Foreskin melanocyte (primary cell): ENCODE measurements at places on chromosomes 6 and 20.

DNA sequence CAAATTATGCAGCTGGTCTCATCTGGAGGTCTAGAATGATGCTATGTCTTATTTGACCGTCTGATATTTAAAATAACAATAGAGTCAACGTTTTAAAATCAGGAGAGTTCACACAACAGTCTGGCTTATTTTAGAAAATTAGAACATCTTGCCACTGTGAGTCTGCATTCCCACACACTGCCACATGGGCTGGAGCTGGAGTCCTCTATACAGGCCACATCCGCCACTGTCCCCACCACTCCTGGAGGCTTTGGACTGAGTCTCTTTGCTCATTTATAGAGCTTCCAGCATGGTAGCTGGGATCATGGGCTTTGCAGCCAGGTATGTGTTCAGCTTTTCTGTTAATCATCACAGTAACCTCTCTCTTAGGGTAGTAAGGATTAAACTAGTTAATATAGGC is 68.8 kb upstream of the ZNFX1 start:
- no peak for DNase-seq

DNA sequence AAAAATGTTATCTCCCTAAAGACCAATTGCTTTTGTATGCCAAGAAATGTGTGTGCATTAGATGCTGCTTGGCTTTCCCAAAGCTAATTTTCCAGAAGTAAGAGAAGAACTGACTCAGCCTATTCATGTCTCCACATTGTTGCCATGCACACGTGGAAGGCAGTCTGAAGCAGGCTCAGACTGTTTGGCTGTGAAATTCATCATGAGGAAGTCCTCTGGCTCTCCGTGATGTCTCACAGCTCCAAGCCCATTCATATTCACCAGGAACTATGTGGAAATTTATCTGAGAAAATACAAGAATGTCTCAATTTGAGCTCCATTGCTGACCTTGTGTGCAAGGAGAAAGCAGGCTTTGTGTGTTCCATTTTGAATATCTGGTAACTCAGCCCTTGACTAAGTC is 1022.2 kb upstream of the GJE1 start:
- DNase-seq = peak; percentile 52

- no peak for DNase-seq
Measured at GRCh38 chr6:454148-454991, 62.8 kb downstream of the IRF4 start.

DNA sequence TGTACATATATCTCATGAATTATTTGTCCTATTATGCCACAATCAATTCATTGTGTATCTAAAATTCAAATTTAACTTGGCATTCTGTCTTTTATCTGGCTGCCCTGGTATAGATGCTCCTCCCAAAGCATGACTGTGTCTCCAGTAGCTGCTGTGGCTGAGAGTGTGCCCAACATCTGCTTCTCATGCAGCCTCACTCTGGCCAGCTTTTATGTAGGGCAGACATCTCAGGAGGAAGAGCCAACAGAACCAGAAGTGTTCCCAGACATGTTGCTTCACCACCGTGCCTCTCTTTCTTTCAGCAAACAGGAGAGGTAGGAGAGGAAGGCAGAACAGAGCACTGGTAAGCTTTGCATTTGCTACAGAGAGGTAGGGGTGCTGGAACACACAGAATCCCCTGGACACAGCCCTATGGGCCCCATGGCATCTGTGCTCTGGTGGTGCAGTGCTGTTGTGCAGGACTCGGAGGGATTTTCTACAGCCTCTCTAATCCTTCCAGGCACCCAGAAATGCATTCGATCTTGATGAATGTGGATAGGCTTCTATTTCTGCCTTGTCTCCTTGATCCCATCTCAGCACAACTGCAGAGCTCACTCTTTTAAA is 637.1 kb downstream of the UTRN start:
- DNase-seq = no peak

DNA sequence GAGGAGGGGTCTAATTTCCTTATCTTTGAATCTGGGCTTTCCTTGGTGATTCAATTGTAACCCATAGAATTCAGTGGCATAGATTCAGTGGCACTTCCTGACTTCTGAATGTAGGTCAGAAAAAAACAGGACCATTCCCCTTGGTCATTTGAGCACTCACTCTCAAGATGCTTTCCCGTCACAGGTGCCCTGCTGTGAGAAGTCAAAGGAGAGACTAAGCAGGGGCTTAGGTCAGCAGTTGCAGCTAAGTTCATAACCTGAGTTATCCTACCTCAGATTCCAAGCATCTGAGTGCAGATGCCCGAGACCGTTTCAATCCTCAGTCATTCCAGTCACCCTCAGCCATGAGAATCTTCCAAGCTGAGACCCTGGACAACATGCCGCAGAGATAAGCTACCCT is 506.6 kb downstream of the FRK start:
- no peak for DNase-seq
